ENCODE measurements at places on chromosomes 12 and 14. TPM values are rescaled to one million over a fixed set of nuclear protein-coding genes. Genes with fewer than 3 reads are reported as not detected.

Gene PZP
- not detected for polyA plus RNA-seq

Gene SERPINA1
- polyA plus RNA-seq: 1.9 TPM

GRCh38 chr12:132710043-132710404, 618 bp upstream of the PGAM5 start:
- no peak for DNase-seq

DNA sequence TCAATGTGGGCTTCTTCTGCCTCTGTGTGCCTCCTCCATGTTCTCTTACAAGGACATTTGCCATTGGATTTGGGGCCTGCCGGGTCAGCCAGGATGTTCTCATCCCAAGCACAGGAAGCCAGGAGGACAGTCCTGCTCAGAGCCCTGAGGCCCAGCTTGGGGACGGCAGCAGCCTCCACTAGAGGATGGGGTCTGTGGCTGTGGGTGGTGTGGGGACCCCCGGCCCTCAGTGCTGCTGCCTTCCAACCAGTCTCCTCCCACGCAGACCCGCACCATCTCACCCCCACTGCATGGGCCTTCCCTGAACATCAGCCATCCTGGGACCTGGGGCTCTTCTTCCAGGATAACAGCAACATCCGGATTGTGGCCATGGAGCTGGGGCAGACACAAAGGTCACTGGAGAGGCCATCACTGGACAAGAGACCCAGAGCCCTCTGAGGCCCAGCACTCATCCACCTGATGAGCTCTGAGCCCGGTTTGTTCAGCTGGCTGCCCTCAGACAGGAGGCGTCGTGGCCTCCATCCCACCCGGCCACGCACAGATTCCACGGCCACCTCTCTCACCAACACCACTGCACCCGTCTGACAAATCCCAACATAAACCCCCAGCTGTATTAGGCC, 56.5 kb upstream of the C14orf180 start:
- no peak for DNase-seq

- DNase-seq: no peak
Measured at GRCh38 chr14:100467939-100468338, 119.3 kb downstream of the BEGAIN start.

All from AG04450 (cell line).